ENCODE measurements at places on chromosomes 6 and 20.

DNA sequence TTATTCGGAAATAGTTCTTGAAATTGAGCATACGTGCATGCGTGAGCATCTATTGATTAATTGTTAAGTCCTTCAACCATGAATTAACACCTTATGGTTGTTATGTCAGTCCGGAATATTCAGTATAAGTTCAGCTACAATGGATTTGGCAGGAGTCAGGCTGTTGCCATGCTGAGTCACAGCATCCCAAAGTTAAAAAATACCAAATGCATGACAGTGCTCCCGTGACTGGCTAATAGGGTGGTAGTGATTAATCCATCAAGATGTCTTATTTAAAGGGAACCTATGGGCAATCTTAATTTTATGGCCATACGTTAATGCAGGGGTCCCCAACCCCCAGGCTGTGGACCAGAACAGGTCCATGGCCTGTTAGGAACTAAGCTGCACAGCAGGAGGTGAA, 10.5 kb downstream of the RAE1 start:
- DNase-seq = no peak

DNA sequence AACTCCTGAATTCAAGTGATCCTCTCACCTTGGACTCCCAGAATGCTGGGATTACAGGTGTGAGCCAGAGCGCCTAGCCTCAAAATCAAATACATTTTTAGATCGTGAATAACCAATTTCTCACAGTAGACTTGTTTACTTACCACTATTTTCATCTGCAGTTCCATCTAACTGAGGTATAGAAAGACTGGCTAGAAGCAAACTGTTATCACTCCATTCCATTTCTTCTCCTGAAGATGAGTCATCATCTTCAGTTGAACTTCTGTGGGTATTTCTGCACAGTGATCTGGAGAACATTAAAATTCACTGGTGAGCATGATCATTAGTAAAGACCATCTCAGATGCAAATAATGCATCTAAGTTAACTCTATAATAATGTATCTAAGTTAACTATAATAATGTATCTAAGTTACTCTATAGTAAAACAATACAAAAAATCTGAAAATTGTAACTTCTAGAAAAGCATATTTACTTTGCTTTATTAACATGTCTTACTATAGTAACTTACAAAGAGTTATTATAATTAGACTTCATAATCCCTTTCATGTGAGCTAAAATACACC, 105.4 kb downstream of the REV3L start:
- no peak for DNase-seq

- DNase-seq = no peak
Measured at GRCh38 chr6:67706388-67706787, 928.7 kb upstream of the ADGRB3 start.

DNA sequence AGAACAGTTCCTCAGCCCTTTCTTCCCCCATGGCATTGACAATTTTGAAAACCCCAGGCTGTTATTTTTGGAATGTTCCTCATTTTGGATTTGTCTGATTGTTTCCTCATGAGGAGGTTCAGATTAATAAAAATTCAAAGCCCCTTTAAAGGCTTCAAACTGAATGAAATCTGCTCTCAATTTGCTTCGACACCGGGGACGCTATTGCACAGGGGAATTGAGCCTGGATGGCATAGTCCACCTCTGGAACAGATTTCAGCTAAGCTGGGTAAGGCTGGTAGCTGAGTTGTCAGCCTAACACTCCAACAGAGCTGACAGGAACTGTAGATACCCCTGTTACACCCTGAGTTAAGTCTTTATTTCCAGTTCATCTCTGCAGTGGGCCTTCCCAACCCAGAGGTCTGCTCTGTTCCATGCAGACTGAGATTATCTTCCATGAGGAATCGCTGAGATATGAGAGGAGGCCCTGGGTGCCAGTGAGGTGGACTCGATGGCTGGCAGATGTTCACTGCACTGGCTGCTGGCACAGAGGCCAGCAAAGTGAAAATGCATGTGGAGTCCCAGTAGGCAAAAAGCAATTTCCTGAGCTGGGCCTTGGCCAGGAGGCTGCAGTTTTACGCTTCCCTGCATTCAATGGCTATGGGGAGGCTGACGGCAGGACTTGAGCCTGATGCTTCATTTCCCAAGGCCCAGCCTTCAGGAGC, 73.3 kb upstream of the PAX1 start:
- DNase-seq = no peak

- DNase-seq = no peak
Measured at GRCh38 chr6:138456401-138456790, 42.9 kb downstream of the NHSL1 start.

- no peak for DNase-seq
Measured at GRCh38 chr6:54515713-54516112, 207.5 kb downstream of the TINAG start.

DNA sequence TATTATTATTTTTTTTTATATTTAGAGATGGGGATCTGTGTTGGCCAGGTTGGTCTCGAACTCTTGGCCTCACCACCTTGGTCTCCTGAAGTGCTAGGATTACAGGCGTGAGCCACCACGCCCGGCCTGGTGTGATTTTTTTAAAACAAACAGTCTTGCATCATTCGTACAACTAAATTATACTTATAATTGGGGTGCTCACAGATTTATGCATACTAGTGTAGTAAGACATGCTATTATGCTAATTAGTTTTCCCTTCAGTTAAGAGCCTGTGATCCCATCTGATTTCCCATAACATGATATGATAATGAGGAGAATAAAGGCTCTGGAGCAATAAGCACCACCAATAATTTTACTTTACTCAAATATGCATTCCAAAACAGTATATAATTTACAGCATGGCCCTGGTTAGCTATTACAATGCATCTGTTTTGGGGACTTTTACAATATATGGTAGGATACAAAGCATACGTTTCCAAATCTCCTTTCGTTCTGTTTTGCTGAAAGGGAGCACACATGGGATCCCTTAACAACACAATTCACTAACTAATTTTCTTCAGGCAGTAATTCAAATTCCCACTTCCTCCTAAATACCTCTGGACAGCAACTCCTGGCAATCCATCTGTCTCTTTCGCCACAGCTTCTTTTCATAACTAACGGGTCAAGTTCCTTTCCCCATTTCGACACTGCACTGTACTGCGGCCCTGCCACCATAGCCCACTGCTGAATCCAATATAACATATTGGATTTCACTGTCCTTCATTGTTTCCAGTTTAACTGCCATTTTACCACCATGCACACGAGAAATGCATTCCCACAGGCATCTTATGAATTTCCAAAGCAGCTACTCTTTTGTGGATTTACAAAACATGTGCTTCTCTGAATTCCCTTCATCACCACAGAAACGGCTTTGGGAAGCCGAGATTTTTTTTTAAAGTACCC, 1.7 kb downstream of the NUDT3 start:
- DNase-seq = peak; percentile 48

DNA sequence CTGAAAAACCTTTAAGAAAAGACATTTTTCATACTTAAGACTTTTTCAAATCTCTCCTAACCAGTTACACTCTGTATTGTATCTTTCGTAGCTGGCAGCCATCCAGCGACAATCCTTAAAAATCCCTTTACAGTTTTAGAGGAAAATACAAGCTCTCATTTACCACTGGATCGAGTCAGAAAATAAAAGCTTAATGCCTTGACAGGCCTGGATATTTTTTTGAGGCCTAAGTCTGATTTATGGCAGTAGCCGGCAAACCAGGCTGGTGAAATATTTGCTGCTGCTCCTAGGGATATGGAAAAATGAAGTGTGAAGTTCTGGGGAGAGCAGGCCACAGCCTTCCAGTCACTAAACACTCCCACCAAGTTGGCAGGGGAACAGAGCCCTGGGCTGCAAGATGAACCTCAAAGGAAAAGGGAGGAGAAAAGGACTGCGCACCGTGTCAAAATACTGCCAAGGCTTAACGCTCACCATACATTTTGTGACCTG, 213.0 kb upstream of the SUPT3H start:
- peak; percentile 83 for DNase-seq

DNA sequence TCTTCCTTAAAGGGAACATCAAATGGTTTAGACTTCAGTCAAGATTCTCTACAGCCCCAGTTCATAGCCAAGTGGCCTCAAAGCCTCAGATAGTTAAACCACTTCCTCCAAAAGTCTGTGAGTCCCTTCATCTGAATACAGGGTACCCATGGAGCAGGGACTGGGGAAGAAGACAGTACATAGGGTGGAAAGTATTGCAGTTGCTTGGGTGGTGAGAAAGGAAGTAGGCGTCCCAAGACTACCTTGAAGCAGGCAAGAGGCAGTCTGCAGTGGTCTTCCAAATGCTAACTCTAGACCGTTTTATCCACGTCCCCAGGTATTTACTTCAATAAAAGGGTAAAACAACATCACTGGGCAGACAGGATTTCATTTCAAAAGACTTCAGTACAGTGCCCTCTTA, 2.0 kb downstream of the FYN start:
- no peak for DNase-seq

Data from right hindlimb (tissue), 1 donor.